ENCODE measurements at places on chromosomes 1 and 21.

- DNase-seq, result no peak
Observed at GRCh38 chr21:17577701-17578100, 35.0 kb downstream of the BTG3 start.

DNA sequence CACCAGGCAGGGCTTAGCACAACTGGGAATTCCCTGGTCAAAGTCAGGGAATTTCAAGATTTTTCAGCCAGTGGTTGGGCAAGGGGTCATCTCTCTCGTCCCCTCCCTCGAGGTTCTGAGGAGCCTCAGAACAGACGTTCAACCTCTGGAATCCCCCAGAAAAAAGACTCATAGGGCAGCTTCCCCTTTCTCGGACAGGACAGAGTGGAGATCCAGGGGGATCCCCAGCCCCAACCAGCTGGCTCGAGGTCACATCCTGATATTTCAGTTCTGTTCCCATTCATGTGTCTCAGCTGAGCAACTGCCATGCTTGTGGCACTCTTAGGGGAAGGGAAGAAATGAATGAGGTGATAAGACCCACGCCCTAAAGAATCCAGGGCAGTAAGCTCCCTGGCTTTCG is 4.9 kb upstream of the LAD1 start:
- DNase-seq, result no peak

DNA sequence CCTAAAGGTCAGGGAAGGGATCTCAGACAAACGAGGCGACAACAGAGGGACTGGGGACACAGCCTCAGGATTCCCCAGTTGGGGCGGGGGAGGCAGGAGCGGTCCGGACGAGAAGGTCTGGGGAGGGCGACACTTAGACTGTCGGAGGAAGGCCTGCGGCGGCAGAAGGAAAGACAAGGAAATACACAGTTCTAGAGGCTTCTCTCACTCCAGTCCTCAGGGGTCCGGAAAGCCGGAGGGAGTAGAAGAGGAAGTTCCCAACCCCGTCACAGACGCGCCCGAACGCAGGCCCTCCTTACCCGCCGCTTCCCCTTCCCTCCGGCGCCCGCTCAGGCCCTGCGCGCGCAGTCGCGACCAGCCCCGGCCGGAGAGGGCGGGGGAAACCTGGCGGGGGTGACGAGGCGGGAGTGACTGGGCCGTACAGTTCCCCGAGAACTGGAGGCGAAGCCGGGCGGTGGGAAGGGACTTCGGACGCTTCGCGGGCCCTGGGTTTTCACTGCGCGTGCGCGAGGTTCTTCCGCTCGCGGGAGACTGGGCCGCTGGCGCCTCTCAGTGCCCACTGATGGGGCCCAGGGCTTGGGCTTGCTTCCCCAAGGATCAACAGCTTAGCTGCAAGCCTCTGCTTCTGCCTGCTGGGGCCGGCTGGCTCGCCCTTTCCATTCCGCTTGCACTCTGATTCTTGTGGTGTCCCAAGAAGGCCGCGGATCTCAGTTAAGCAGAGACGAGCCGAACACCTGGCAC is at the start of gene IPP:
IPP (minus strand) TSS at position 356 of the 741 bp plus-strand sequence. CDS start 4,242 bp downstream, outside the sequence.
- peak; percentile 72 for DNase-seq

DNA sequence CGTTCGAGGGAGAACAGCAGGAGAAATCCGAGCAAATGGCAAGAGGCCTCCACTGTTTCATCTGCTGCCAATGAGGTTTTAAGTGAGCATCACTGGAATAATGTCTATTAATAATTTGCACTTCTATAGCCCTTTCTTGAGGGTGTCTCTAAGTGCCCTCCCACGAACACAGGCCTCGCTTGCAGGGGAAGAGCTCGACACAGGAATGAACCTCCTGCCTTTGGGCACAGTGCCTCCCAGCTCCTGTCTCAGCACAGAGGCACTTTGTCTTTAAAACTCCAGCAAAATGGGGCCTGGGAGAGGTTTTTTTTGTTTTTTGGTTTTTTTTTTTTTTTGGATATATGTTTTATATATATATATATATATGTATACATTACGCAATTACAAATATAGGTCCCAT is 56.6 kb downstream of the OLIG1 start:
- no peak for DNase-seq

DNA sequence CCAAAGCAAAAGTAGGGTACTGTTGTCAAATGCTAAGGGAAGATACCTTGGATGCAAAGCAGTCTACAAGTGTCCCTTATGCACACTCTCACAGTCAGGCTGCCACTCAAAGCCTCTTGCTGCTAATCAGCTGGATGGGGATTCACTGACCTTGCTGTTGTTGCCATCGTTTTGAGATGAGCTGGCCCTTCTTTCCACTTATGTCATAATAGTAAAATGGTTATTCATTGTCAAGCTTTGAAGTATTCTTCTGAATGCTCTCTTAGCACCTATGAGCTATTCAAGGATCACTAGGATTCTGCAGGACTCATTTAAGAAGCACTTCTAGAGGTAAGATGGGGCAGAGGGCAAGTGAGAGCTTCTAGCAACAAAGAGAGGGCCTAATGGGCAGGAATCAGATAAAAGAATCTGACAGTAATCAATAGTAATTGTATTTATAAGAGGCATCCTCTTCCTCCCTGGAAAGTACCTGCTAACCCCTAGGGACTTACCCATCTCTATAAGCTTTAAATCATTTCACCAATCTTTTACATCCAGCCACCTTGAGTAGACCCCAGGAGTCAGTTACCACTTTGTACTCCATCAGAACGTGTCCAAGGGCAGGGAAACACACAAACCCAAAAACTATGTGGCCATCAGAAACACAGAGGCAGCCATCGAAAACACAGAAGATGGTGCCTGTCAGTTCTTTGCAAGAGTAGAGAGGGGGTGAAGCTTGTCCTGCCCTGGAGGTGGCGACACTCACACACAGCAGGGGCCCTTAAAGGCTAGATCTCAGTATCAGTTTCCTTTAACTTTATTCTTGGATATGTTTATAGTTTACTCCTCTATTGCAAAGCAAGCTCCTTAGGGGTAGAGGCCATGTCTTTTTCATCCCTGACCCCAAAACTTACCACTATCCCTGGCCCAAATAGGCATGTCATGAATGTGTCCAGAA is 103.7 kb upstream of the NFIA start:
- DNase-seq, result no peak

- no peak for DNase-seq
Observed at GRCh38 chr1:196344453-196344852, 263.8 kb downstream of the KCNT2 start.

DNA sequence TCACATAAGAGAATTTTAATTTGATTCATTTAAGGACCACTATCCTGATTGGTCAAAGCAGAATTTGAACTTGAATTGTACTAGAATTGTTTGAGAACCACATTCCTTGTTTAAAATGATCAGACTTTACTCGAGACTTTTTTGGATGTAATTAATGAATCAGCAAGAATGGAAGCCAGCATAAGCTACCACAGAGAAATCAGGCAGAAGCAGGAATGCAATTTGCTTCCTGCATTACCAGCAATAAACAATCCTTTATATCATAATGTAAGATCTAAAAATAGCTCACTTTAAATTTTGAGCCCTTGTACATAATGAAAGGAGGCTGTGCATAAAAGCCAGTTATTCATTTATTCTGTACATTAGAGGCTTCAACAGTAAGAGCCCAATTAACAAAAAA is 119.8 kb upstream of the BACE2 start:
- no peak for DNase-seq

GRCh38 chr21:35002879-35003722 is 46.0 kb downstream of the RUNX1 start:
- DNase-seq, result no peak

DNA sequence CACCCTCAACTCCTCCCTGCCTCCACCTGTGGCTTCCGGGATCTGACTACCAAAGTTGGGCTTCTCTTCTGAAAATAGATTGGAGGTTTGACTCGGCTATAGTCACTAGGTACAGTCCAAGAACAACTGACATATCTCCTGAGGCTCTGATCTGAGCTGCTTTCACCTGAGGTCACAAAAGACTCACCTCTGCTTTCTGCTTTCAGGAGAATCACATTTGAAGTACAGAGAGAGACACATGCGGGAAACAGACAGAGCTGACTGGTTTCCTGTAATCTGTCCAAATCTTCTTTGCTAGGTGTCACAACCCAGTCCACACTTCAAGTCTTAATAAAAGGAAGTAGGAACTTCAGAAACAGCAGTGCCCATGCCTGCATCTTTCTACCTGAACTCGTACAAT is 245.4 kb upstream of the CHRM3 start:
- DNase-seq, result no peak

GRCh38 chr1:10549904-10550664 is 75.3 kb downstream of the PEX14 start:
- DNase-seq, result no peak

- no peak for DNase-seq
Observed at GRCh38 chr1:185531838-185532237, 202.4 kb upstream of the HMCN1 start.

GRCh38 chr1:64933296-64934070 is 32.9 kb downstream of the JAK1 start:
- DNase-seq, result no peak

- no peak for DNase-seq
Observed at GRCh38 chr1:184368354-184368753, 18.5 kb upstream of the C1orf21 start.

- DNase-seq, result no peak
Observed at GRCh38 chr1:94765958-94766357, 54.2 kb upstream of the SLC44A3 start.

- DNase-seq, result no peak
Observed at GRCh38 chr1:226656601-226657277, 82.3 kb downstream of the ITPKB start.

DNA sequence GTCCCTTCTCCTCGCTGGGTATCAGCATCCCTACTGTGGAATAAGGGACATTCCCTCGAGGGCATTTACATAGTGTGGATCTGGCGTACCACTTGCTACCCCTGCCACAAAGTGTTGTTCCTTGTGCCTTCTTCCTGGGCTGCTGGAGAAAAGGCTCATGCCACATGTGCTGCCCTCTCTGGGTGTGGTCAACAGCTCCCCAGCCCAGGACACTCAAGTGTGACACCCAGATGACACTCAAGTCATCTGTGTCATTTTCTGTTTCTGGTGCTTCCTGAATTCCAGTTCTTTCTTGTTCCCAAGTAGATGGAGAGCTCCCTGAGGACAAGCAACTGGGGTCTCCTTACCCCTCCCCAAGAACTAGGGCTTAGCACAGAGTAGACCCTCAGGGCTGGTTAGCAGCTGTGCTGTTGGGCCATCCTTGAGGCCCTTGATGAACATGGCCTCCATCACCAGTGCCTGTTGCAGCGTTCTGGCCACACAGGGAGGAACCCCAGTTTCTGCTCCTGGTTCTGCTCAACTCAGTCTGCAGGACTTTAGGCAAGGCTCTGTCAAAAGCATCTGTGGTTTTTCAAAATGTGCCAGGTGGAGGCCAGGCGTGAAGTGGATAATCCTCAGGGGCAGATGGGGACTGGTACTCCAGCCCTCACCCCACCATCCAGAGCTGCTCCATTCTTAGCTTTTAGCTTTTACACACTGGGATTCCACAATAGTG is 49.0 kb upstream of the CLIC4 start:
- DNase-seq, result no peak

GRCh38 chr1:181018901-181019681 is 3.6 kb downstream of the STX6 start:
- no peak for DNase-seq

GRCh38 chr1:46535063-46535462 is 16.4 kb downstream of the KNCN start:
- no peak for DNase-seq

- DNase-seq, result no peak
Observed at GRCh38 chr1:152141971-152142584, 16.9 kb downstream of the RPTN start.

DNA sequence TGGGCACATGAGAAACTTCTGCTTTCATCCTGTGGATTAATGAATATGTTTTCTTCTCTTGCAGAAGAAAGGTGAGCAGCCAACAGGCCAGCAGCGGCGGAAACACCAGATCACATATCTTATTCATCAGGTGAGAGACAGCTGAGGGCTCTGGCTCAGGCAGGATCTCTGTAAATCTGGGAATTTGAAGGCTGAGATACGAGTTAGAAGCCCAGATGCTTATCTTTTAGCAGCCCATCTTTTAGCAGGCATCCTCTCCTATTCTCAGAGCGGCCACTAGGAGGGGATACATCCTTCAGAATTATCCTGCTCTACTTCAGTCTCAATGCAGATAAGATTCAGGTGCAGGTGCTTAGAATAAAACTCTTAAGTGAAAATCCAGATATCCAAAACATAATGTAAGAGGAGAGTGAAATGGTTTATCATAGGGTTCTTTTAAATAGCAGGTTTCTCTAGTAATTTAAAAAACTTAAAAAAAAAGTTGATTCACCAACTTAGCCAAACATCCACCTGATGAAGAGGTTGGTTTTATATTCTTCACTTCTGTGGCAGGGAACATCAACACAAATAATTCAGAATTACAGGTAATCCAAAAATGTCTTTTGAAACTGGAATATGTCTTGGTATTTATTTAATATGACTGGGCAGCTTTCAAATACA is 19.3 kb downstream of the SH2D2A start:
- DNase-seq, result no peak

- DNase-seq, result no peak
Observed at GRCh38 chr1:15546641-15547040, 20.0 kb downstream of the DNAJC16 start.

DNA sequence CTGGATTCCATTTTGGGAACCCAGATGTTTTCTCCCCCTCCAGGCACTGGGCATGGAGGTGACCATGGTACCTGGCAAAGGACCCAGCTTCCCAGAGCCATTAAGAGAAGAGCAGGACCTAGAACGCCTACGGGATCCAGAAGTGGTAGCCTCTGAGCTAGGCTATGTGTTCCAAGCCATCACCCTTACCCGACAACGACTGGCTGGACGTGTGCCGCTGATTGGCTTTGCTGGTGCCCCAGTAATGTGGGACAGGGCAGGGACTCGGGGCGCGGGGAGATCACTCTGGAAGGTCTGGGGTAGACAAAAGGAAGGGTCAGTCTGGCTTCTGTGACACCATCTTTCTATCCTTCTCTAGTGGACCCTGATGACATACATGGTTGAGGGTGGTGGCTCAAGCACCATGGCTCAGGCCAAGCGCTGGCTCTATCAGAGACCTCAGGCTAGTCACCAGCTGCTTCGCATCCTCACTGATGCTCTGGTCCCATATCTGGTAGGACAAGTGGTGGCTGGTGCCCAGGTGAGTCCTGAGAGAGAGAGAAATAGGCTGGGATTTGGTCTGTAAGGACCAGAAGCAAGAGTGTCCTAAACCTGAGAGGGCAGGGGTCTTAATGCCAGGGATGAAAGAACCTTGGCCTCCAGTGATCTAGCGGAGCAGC is 1.6 kb downstream of the UROD start:
- no peak for DNase-seq

- DNase-seq, result no peak
Observed at GRCh38 chr1:117098287-117098890, 23.2 kb downstream of the TRIM45 start.

Data from stimulated activated CD8-positive, alpha-beta memory T cell treated with anti-CD3 and anti-CD28 coated beads, Interleukin-15, amount 100 ng/mL, for 1 hour (primary cell).